ENCODE measurements at places on chromosomes 7 and 10.

- DNase-seq: peak; percentile 32
Measured at GRCh38 chr7:116180302-116180701, 30.0 kb upstream of the TES start.

DNA sequence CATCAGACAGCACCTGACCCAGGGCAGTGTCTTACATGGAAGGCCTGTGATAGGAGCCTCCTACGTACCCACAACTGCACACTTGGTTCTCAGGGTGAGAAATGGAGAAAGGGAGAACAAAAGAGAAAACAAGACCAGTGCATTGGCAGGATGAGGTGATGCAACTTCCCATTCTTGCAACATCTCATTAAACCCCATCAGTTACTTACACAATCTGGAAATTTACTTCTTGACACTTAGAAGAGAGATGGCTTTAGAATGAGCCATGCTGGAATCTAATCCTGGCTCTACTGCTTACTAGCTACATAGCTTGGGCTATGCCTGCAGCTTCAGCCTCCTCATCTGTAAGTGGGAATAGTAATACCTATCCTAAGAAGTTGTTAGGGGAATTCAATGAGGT lies 391.7 kb downstream of the KCNMA1 start:
- no peak for DNase-seq

DNA sequence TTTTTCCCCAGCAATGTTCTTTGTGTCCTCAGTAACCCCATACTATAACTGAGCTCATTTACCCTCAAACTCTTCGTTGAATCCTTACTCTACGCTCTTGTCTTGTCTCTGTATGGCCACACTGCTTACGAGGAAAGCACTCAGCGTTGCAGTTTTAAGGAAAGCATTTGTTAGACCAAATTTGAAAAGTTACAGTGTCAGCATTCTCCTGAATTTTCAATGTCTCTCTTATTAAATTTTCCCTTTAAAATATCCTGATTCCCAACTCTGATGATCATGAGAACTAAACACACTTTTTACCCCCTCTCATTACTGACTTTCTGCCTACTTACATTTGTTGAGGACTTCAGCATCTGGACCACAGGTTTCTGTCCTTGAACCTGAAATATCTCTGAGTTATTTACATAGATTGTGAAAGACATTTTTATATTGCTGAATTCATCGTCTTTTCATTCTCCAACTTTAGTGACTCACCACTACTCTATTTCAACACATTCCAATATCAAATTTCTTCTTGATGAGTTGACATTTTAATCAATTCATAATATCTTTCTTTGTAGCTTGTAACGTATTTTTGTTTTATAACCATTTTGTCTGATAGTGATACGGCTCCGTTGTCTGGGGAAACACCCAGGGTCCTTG lies 19.8 kb upstream of the VWDE start:
- no peak for DNase-seq

DNA sequence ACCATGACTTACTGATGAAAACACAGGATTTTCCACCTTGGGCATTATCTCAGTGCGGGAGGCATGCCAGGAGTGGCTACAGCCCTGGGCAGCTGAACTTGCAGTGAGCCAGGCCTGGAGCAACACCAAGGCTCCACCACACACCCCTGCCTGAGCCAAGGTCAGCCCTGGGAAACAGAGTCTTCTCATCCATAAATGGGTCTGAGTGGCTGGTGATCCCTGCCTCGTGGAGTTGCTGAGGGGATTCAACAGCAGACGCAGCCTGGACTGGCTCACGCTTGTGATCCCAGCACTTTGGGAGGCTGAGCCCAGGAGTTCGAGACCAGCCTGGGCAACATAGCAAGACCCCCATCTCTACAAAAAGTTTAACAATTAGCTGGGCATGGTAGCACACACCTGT lies 32.2 kb downstream of the SPOCK2 start:
- DNase-seq: no peak

DNA sequence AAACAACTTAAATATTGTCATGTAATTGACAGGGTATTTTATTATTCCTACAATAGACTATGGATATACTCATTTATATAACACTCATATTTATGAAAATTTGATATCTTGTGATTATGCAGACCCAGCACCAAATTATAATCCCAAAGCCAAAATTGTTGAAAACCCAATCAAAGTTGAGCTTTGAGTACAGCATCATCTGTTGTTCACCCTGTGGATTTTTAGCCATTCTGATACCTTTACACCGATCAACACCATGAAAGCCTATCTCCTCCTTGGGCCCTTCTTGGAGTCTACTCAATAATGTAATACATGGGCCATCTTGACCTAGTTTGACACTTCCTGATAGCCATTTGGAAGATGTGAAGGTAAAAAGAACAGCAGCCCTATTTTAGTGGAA lies 49.5 kb downstream of the AASS start:
- no peak for DNase-seq

- no peak for DNase-seq
Measured at GRCh38 chr7:37424995-37425394, 23.7 kb downstream of the ELMO1 start.

GRCh38 chr7:66894463-66895080 lies 26.5 kb upstream of the TMEM248 start:
- DNase-seq: no peak

DNA sequence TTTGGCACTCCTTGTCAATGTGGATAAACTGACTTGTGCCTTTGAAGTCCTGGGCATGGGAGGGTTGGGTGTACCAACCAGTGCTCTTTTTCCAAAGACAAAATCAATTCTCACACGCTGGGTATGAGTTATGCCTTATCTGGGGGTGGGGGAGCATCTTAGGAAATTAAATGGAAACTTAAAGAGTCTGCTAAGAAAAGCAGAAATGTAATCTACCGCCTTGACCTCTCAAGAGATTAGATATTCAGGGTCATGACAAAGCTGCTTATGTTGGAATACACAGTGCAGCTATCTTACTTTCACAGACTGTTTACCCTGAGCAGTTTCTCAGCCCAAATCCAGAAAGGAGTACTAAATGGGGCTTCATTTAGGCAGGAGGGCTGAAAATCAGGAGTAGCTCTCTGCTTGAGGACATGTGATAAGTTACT lies 2.6 kb downstream of the MEST start:
- no peak for DNase-seq

DNA sequence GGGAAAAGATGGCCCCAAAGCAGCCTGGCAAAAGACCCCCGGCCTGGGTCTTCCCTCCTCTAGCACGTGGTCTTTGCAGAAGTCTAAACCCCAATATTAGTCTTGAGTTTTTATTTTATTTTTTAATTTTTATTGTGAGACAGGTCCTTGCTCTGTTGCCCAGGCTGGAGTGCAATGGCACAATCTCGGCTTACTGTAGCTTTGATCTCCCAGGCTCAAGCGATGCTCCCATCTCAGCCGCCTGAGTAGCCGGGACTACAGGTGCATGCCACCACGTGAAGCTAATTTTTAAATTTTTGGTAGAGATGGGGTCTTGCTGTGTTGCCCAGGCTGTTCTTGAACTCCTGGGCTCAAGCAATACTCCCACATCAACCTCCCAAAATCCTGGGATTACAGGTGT lies 40.3 kb upstream of the MXI1 start:
- DNase-seq: no peak

GRCh38 chr7:108528183-108528712 lies 2.3 kb upstream of the PNPLA8 start:
- no peak for DNase-seq

DNA sequence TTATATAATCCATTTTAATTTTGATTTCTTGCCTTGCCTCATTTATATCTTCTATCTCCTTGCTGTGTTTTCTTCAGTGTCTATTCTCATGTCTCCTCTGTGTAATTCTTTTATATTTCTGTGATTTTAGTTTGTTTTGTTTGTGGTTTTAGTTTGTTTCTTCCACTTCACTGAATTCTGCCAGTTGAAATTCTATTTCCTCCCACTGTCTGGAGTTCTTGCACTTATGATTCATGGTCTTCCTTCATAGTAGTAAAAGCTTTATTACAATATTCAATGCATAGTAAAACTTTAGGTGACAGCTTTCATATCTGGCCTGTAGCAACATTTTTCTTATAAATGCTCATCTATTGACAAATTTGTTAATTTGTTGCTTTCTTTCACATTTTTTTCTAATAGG lies 113.3 kb downstream of the MAGI2 start:
- DNase-seq: no peak

- DNase-seq: no peak
Measured at GRCh38 chr10:132836832-132837540, 51.0 kb upstream of the NKX6-2 start.

DNA sequence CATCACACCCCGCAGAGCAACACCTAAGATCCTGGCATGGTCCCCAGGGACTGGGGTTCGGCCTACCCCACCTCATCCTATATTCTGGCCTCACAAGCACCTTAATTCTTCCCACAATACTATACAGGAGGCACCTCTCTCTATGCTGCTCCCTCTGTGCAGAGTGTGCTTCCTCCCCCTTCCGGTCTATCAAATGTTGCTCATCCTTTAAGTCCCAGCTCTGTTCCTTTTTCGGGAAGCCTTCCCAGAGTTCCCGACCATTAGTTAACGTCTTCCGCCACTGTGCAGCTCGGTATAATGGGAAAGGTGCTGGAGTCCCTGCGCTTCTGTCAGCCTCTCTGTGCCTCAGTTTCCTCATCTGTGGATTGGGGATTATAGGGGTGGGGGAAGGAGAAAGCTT lies 21.8 kb downstream of the PALD1 start:
- DNase-seq: no peak

DNA sequence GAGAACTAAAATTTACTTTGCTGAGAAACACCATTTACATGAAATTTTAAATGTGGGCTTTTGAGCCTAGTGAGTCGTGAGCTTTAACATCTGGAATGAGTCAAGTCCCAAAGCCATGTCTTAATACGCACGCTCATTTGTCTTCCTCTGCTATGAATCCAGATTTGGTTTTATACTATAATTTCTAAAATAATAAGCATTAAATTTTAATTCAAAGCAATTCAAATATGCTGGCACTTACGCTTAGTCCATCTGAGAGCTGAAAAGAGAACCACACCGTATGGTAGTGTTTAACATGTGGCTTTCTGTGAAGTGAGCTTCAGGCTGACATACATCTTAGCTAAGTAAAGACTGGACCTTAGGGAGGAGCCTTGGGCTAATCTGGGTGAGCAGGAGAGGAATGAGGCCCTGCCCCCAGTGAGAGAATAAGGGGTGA lies 52.2 kb downstream of the CUBN start:
- DNase-seq: no peak

DNA sequence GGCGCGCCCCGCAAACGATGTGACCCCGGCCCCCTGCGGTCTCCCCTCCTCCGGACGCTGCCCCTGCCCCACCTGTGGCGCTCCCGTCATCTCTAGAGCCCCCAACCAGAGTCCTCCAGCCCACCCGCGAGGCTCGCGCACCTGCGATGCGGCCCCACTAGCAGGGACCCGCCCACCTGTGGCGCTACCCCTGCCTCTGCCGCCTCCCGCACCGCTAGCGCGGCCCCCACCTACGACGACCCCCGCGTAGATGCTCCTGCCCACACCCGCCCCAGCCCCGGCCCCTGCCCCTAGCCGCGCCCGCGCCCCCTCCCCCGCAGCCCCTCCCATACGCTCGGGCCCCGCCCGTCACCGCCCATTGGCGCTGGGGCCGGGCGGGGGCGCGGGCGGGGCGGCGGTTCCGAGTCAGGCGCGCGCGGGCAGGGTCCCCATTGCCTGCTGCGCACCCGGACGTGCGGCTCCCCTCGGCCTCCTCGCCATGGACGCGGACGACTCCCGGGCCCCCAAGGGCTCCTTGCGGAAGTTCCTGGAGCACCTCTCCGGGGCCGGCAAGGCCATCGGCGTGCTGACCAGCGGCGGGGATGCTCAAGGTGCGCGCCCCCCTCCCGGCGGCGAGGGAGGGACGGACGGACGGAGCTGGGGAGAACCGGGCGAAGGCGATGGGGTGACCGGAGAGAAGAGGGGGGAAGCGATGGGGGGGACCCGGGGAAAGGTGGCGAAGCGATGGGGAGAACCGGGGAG lies at the start of gene PFKP:
Gene PFKP (plus strand): TSS at position 431 of the 741 bp plus-strand sequence. CDS start 48 bp downstream, at position 479.
- DNase-seq: no peak

- DNase-seq: peak; percentile 52
Measured at GRCh38 chr10:7610651-7611389, 55.9 kb downstream of the ITIH5 start.

- no peak for DNase-seq
Measured at GRCh38 chr7:117836-118614, 74.3 kb upstream of the FAM20C start.

GRCh38 chr7:104135760-104136558 lies 71.9 kb downstream of the ORC5 start:
- DNase-seq: no peak

DNA sequence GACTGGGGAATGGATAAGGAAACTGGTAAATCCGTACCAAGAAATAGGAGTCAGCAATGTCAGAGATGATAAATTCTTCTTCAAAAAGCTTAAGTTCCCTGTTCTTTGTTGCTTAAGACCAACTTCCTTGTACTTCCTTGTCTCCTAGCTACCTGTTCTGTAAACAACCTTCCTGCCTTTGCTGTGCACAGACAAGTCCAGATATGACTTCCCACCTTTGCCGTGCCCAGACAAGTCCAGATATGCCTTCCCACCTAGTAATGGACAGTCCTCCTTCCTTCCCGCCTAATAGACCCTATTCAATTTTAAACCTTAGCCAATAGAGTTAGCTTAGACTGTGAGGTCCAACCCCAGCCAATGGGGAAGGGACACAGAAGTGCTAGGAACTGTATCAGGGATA lies 2.5 kb upstream of the ZNF33A start:
- DNase-seq: no peak

DNA sequence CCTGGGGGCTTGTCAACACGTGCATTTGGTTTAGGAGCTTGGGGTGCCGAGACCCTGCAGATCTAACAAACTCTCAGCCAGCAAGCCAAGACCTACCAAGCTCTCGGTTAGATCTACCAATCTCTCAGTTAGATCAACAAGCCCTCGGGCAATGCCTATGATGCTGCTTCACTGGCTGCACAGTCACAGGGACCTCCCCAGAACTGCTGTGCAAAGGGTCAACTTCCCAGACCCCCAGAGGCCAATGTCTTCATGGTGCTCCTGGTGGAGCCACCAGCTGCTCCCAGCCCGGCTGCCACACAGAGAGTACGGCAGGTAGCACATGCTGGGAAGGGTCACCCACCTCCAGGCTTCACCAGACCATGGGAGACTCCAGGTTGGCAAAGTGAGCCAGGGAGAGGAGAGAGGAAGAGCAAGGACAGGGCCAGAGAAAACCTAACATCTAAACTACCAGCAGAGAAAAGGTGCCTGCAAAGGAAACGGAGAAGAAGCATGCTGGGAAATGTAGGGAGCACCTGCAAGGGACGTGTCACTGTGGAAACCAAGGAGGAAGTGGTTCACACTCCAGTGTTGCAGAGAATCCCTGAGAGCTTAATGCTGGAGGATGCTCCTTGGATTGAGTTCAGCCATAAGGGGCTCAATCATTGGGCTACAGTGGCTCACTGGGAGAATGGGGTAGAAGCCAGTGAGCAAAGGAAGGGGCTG lies 51.5 kb upstream of the GDF10 start:
- DNase-seq: no peak

Data from forelimb muscle (tissue), 1 donor.